Muscle of arm (tissue), 14 donors: ENCODE measurements at places on chromosomes 7 and 10. TPM values are rescaled to one million over a fixed set of nuclear protein-coding genes. Genes with fewer than 3 reads are reported as not detected.
A peak's percentile ranks its signal among the peaks of the same experiment; 100 is the strongest.

DNA sequence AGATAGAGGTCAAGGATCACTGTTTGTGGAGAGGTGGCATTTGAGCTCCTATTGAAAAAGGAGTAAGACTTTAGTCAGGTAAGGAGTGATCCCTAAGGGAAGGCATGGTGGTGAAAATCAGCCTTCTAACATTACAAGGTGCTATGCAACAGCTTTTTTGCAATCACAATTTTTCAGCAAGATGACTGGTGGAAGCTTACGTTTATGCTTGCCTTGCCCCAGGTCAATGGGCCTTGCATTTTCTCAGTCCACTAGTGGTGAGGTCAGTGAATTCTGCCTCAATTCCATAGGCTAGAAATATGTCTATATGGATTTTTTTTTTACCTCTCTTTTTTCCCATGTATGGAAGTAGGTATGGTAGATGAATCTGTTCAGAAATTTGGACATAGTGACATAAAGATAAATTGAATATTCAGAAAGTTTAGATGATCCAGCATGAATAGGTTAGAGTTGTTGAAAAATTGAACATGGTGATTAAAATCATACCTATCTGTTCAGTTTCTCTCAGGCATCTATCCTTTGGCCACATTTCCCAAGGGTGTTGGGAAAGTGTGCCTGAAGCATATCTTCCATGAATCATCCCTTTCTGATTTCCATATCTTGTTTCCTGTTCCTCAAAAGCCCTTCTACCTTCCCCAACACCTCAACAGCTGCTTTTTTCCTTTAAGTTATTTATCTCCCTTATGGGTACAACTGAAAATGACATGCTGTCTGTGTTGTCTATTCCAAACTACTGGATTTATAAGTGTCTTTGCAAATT is 71.9 kb upstream of the PTPRZ1 start:
- DNase-seq: no peak

- DNase-seq: no peak
Observed at GRCh38 chr7:10015687-10016086, 958.0 kb upstream of the PHF14 start.

- DNase-seq: peak; percentile 54
Observed at GRCh38 chr10:92965314-92965713, 95.3 kb upstream of the CYP26C1 start.

DNA sequence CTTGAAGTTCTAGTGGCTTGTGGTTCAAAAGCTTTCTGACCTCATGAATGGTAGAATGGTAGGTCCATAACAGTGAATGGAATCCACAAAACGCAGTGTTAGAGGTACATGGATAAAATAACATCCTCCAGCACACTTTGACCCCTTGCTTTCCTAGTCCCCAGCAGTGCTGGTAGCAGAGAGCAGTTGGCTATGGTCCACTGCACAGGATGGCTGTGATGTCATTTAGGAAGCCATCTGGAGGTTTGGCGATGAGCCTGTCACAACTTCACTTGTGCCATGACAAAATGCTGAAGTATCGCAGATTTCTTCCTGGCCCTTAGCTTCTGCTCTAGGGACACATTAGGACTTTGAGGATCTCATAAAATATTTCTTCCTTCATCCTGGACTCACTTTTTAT is 300.0 kb upstream of the FZD8 start:
- no peak for DNase-seq

DNA sequence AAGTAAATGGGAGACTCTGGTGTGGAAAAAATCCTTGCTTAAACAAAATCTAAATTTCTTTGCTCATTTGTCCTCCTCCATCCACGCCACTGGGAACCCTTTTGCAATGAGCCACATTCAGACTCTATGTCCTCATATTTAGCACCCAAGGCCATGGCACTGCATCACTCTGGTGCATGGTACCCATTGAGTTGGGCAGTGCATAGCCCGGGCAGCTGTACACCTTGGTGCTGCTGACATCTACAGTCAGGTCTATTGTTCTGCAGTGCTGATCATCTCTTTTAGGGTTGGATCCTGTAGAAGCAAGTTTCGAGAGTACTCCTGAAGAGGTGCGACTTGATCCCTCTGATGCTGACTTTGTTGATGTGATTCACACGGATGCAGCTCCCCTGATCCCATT is 6.8 kb downstream of the PNLIPRP1 start:
- DNase-seq: no peak

GRCh38 chr7:102111061-102112041 is 175.3 kb upstream of the SH2B2 start:
- DNase-seq: no peak

- DNase-seq: no peak
Observed at GRCh38 chr7:79872176-79872575, 262.5 kb upstream of the GNAI1 start.

- no peak for DNase-seq
Observed at GRCh38 chr7:6167587-6168476, 104.6 kb downstream of the CYTH3 start.

- DNase-seq: no peak
Observed at GRCh38 chr10:22659866-22660265, 54.5 kb downstream of the PIP4K2A start.

GRCh38 chr7:2572101-2572842 is 13.5 kb downstream of the IQCE start:
- no peak for DNase-seq

DNA sequence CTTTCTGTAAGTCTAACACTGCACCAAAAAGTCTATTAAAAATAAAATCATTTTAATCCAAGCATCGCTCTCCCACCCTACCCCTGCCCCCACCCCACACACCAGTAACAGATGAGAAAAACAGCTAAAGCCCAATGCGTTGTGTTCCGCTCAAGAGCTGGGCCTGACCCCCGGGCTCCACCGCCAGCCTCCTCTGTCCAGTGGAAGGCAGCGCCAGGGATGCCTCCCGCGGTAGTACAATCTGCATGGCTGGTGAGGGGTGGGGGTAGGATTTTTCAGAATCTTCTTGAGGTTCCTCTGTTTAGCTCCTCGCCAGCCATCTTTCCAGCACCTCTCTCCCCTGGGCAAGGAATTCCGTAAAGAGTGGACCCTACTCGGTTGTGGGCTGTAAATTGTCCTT is 12.1 kb downstream of the THSD7A start:
- no peak for DNase-seq

DNA sequence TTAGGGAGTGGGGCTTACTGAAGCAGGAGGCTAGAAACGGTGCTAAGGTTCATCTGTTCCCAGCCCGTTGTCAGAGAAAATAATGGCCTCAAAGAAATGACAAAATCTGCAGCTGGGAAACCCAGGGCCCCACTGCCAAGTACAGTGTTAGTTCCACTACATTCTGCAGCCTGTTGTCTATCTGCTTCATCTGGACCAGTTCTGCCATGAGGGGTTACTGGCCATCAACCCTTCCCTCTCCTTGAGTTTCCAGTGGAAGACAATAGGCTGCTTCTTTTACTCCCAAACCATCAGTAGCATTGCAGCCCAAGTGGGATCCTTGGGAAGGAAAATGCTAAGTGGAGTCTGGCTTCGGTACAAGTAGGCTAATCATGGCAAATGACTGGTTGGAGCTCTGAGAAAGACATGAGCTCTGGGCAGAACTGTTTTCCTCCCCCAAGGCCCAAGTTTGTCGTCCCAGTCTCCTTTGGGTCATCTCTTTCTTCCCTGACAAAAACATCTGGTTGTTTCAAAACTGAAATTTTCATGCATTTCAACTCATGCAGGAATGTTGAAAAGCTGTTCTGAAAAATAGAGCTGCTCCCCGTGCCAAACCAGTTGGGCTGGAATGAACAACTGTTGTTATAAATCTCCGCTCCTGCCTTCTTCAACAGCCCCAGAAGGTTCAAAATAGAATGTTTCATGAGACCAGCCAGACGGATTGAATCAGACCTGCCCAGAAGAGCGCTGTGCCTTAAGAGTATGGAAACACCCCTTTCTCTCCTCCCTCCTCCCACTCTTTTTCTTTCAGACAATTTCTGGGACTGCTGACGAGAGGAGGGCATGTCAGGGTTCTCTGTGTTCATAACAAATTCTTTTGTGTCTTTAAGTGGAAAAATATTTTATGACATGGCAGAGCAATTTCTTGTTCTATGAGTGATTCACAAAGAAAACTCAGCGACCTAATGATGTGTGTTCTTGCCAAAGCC is 116.6 kb downstream of the RAB18 start:
- peak; percentile 87 for DNase-seq

GRCh38 chr10:132812520-132812919 is 26.6 kb upstream of the NKX6-2 start:
- DNase-seq: no peak

GRCh38 chr7:30804078-30804661 is 33.0 kb downstream of the MINDY4 start:
- no peak for DNase-seq

DNA sequence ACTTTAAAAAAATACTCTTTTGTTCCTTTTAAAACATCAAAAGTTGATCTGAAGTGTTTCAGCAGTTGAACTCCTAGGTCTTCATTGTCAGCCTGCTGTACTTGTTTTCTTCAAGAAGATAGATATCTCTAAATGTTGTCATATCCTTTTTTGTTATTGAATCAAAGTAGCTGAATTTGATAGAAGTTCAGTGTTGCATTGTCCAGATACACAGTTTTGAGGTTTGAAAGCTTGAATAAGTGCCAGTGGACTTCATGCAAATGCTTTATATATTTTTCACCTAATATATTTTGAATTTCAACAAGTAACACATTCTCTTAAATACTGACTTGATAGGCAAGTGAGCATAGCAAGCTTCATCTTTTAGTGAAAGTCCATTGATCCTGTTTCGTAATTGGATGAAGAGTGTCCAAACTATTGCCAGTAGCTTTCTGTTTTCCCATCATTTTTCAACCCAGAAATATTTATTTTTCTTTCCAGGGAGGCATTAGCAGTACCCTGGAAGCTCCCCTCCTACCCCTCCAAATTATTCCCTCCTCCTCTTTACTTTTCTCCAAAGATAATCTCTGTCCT is 114.4 kb downstream of the TPST1 start:
- DNase-seq: no peak

- no peak for DNase-seq
Observed at GRCh38 chr7:147436718-147437117, 1153.8 kb upstream of the C7orf33 start.

DNA sequence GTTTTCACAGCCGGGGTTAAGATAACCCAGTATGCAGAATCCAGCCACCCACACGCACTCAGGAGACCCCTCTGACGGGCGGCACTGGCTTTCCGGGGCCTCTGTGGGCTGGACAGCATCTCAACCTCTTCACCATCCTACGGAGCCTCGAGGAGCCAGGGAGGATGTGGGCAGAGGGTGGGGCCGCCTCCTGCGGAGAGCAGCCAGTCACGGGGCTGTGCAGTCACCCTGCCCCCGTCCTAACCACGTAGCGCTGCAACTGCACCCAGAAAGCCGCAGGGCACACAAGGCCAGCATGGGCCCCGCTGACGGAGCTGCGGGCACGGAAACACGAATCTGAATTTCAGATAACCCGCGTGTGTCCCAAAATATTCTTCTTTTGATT is 270.3 kb downstream of the ELFN1 start:
- no peak for DNase-seq

- DNase-seq: no peak
Observed at GRCh38 chr10:30581779-30582380, 47.7 kb downstream of the LYZL2 start.

- no peak for DNase-seq
Observed at GRCh38 chr7:30453921-30454320, 24.7 kb downstream of the NOD1 start.

DNA sequence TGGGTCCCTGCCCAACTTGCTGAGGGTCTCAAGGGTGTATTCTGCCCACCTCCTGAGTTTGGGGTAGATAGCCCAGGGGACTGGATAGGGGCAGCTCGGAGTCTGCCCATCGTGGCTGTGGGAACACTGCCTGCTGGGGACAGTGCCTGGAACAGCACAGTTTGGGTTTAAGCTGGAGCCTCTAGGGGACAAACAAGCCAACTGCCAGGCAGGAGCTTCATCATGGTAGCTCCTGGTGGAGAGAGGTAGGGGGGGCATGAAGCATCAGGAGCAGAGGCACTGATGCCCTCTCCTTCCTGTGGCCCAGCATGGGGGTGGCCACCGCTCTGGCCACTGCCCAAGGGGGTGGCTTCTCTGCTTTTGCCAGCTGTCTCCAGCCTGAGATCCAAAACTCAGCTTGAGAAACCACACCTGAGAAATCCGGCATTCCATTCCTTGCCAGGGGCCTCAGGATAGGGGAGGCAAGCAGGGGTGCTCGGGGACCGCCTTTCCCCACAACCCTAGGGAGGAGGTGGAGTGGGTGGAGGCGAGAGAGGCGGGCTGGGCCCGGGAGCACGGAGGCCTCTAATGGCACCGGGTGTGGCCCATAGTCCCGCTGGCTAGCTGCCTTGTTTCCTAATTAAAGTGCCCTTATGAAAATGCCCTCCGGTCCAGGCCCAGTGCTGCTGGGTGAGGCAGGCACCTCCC is 47.6 kb downstream of the UNC5B start:
- DNase-seq: no peak

GRCh38 chr7:11491811-11492210 is 340.2 kb downstream of the THSD7A start:
- DNase-seq: no peak

DNA sequence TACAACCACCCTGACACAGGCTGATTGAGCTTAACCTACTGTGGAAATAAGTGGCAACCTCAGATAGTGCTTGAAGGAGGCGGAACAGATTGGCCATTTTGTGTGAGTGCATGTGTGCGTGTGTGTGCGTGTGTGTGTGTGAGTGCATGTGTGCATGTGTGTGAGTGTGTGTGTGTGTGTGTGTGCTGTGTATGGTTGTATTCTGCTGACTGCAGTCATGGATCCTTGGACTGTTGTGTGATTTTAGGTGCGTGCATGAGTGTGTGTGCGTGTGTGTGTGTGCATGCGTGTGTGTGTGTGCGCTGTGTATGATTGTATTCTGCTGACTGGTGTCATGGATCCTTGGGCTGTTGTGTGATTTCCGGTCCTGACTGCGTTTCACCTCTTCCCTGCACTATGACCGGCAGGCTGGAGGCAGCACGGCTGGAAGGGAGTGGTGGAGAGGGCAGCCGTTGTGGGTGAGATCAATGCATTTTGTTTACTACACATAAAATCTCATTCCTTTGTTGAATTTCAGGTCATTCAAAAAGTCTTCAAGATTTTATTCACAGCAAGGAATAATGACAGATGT is 6.3 kb downstream of the IQCE start:
- DNase-seq: no peak

- DNase-seq: no peak
Observed at GRCh38 chr7:158374586-158374985, 213.0 kb downstream of the PTPRN2 start.

GRCh38 chr10:28250782-28251181 is 52.1 kb downstream of the MPP7 start:
- DNase-seq: peak; percentile 27

Gene BICC1
- polyA plus RNA-seq: 17.2 TPM

Gene FAM25C
- not detected for polyA plus RNA-seq

Gene SPAM1
- polyA plus RNA-seq: not detected

Gene FAM25G
- polyA plus RNA-seq: not detected

Gene GNGT1
- polyA plus RNA-seq: not detected

Gene SNCG
- 4.8 TPM for polyA plus RNA-seq

Gene FEZF1
- polyA plus RNA-seq: not detected

Gene KIF11
- 26.0 TPM for polyA plus RNA-seq

Gene ZNF365
- 0.22 TPM for polyA plus RNA-seq

Gene NIPSNAP2
- 97.1 TPM for polyA plus RNA-seq

Gene NEURL1
- 25.4 TPM for polyA plus RNA-seq

Gene SH2B2
- 15.3 TPM for polyA plus RNA-seq
